Endothelial cell of umbilical vein (primary cell): ENCODE measurements at places on chromosomes 13 and 19. TPM values are rescaled to one million over a fixed set of nuclear protein-coding genes. Genes with fewer than 3 reads are reported as not detected.

DNA sequence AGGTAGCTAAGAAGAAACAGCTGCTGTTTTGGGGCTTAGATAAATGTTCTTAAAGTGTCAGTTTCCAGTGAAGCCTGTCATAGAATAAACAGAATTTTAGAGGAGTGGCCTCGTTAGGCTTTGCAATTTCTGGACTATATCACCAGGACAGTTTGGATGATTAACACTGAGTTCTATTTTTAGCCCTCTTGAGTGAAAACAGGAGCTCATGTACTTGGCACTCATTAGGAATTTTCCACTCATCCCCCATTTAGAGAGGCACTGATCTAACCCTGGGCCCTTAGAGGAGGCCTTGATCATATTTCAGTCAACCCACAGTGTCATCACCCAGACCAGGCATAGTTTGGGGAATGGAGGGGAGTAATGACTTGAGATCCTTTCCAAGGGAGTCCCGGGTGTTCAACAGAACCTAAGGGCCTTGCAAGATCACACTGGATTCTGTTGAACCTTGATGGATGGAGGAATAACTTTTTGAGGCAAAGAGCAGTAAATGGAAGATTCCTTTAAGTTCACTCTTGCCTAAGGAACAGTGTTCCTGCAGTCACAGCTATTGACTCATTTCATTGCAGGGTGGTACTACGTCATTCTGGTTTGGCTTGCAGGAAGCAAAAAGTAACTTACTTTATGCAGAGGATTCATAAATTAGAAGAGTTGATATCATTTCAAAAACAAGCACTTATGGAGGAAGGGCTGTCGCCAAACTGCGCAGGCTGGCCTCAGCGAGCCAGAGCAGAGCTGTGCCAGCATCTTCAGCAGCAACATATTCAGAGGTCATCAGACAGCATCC lies 160.2 kb downstream of the SLC7A1 start:
- DNase-seq: no peak
- H3K27ac ChIP-seq: no peak overlapping the region
- peaks cover 7% of the 10 kb centered on the region for H3K27me3 ChIP-seq
- H3K4me3 ChIP-seq: no peak overlapping the region

DNA sequence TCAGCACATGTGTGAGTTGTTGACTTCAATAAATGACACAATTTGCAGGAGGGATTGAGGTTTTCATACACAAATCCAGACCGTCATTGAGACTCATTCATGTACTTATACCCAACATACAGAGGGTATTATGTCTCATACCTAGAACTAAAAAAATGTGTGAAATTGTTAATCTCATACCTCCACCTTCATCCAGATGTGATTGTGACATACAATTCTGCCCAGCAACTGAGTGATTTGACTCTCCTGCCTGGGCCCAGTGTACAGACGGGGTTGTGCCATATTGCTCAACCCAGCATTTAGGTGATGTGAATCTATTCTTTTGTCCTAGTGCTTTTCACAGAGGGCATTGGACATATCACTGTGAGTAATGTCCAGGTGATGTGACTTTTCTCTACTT lies 12.6 kb upstream of the ZNF681 start:
- no peak for DNase-seq
- H3K27me3 ChIP-seq: no peaks in the 10 kb centered on the region
- no peak overlapping the region for H3K27ac ChIP-seq
- H3K4me3 ChIP-seq: no peak overlapping the region
- no peaks in the 10 kb centered on the region for H3K36me3 ChIP-seq

DNA sequence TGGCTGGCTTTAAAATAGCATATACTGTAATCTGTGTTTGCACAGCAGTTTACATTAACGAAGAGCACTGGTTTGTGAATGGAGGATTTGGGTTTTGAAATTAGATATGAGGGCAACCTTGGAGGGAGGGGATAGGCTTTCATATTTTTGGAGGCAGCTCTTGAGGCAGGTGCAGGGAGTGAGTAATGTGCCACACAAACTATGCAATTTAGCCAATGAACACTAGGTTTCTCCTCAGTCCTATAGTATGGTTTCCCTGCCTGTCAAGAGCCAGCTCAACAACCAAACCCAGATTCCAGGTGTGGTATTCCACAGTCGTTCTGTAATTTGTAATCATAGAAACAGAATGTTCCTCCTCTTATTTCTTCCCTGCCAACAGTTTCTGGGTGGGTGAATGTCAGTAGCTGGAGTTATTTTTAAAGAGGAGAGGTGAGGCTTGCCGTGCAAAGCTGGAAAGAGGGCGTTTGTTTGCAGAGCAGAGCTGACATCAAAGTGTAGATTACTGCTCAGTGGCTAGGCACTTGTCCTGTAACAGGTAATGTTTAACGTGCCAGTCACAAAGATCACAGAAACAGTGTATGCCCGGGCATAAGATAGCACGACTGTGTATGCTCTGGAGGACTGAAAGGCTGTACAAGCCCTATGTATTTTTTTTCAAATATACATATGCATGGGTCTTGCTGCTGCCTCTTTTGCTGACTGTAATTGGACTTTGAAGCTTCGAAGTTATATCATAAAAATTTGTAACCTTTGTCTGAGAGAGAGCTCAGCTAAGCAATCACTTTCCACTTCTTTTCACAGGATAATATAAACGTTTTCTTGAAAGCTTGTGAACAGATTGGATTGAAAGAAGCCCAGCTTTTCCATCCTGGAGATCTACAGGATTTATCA lies 124.2 kb downstream of the LMO7 start:
- peak; percentile 54 for DNase-seq
- no peaks in the 10 kb centered on the region for H3K27me3 ChIP-seq
- no peak overlapping the region for H3K4me3 ChIP-seq
- H3K36me3 ChIP-seq: no peaks in the 10 kb centered on the region
- H3K27ac ChIP-seq: no peak overlapping the region
- peaks cover 15% of the 10 kb centered on the region for H3K4me1 ChIP-seq

- DNase-seq: peak; percentile 78
- H3K4me3 ChIP-seq: no peak overlapping the region
- H3K27me3 ChIP-seq: no peaks in the 10 kb centered on the region
Observed at GRCh38 chr13:75357576-75358289, 124.2 kb downstream of the TBC1D4 start.

DNA sequence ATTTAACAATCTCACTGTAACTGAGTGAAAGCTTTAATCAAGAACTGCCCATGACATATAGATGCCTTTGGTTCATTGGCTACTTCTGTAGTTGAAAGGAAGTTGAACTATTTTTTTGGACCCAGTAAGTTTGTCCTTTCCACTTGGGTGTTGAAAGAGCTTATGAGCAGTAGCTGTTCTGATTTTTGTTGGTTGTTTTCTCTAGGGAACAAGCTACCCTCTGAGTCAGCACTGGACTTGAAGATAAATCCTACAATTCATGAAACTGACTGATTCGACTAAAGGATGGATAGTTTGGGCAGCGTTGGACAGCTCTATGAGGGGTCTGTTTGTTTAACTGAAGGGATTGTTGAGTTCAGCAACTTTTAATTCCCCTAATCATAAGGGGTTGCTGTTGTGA lies 101.0 kb downstream of the PAN3 start:
- H3K27ac ChIP-seq: no peak overlapping the region
- H3K4me1 ChIP-seq: no peaks in the 10 kb centered on the region
- H3K27me3 ChIP-seq: no peaks in the 10 kb centered on the region
- H3K36me3 ChIP-seq: no peaks in the 10 kb centered on the region
- no peak overlapping the region for H3K4me3 ChIP-seq

The CGB2 gene
- not detected in 2 replicates for total RNA-seq

- no peaks in the 10 kb centered on the region for H3K27me3 ChIP-seq
- no peaks in the 10 kb centered on the region for H3K36me3 ChIP-seq
- no peak for DNase-seq
- H3K4me1 ChIP-seq: peaks cover 27% of the 10 kb centered on the region
- no peak overlapping the region for H3K4me3 ChIP-seq
- no peak overlapping the region for H3K27ac ChIP-seq
Observed at GRCh38 chr13:30710442-30710841, 24.9 kb upstream of the ALOX5AP start.

GRCh38 chr19:11481534-11482383 lies 913 bp upstream of the ELAVL3 start:
- peaks cover 3% of the 10 kb centered on the region for H3K4me1 ChIP-seq
- no peak overlapping the region for H3K27ac ChIP-seq
- H3K4me3 ChIP-seq: peak overlapping the region; percentile 27
- peaks cover 13% of the 10 kb centered on the region for H3K27me3 ChIP-seq

The SIGLEC12 gene
- total RNA-seq: not detected in 2 replicates

The CEACAM16 gene
- total RNA-seq: not detected in 2 replicates

DNA sequence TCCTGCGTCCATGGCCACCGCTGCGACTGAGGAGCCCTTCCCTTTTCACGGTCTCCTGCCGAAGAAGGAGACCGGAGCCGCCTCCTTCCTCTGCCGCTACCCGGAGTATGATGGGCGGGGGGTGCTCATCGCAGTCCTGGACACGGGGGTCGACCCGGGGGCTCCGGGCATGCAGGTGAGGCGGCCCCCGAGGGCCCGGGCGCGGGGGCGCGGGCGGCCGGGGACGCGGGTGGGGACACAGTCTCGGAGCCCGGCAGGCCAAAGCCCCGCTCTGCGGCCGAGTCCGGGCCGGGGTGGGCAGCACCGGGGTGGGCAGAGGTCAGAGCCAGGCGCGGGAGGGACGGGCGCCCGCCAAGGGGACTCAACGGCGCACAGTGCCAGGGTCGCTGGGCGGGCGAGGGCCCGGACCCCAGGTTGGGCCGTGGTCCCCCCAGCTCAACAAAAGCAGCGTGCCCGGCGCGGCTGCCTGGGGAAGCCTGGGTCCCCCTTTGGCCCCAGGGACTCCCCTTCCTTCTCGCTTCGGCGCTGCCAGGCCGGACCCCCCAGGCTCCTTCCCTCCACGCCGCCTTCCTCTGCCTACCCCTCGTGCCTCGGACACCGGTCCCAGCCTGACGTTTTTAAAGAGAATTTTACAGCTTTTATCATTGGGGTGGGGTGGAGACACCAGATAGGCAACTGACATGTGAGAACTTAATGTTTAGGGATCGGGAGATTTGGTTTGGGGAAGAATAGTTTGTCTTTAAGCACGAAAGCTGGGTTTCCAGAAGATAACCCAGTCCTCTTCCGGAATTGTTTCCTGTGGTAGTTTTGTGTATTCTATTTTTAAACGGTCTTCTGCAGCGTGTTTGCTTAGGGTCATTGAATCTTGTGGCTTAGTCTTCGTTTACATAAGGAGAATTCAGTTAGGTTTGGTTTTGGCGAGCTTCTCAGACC lies 509 bp downstream of the TPP2 start:
- H3K27ac ChIP-seq: peak overlapping the region; percentile 77
- DNase-seq: peak; percentile 41
- no peaks in the 10 kb centered on the region for H3K27me3 ChIP-seq
- peak overlapping the region; percentile 97 for H3K4me3 ChIP-seq
- H3K4me1 ChIP-seq: peaks cover 31% of the 10 kb centered on the region
- no peaks in the 10 kb centered on the region for H3K36me3 ChIP-seq

GRCh38 chr13:59086147-59086546 lies 1077.6 kb downstream of the DIAPH3 start:
- H3K27ac ChIP-seq: peak overlapping the region; percentile 57
- H3K27me3 ChIP-seq: no peaks in the 10 kb centered on the region
- H3K4me3 ChIP-seq: no peak overlapping the region
- H3K36me3 ChIP-seq: no peaks in the 10 kb centered on the region

The REEP6 gene
- total RNA-seq: 1.5 and 1.8 TPM in 2 replicates

DNA sequence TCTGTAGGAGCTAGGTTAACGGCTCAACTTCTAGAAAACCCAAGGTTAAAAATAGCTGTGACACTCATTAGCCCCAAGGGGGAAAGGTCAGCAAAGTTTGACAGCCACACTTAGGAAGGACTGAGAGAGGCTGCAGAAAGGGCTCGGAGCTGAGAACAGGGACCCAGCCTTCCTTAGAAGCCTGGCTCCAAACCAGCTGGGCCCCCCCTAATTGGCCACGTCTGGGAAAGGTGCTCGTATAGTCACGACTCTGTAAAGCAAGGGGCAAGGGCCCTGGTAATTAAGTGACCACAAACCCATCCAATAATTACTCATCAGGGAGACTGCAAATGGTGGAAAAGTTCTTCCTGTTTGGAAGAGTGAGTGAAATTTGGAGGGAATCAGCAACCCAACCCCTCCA lies 90.5 kb downstream of the RNASEH2B start:
- H3K36me3 ChIP-seq: no peaks in the 10 kb centered on the region
- no peak for DNase-seq

DNA sequence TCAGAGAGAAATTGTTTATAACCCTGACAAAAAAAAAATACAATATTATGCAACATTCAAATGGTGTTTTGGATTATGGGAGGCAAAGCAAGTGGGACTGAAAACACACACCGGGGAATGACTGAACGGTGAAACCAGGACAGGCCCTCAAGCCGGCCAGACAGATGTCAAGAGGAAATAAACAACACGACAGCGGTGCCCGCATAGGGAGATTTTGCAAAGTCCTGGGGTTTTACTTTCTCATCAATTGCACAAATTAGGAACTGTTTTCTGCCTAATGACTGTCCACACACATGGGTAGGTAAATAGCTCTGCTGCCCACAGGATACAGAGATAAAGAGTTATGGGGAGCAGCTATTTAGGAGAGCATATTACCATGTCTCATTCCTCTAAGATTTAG lies 134.5 kb downstream of the IRS2 start:
- no peak overlapping the region for H3K4me3 ChIP-seq
- H3K4me1 ChIP-seq: peaks cover 5% of the 10 kb centered on the region
- peaks cover 52% of the 10 kb centered on the region for H3K27me3 ChIP-seq
- H3K27ac ChIP-seq: no peak overlapping the region
- DNase-seq: no peak

GRCh38 chr19:30070968-30071632 lies 129.1 kb downstream of the URI1 start:
- no peaks in the 10 kb centered on the region for H3K4me1 ChIP-seq
- no peaks in the 10 kb centered on the region for H3K27me3 ChIP-seq
- DNase-seq: no peak
- H3K36me3 ChIP-seq: no peaks in the 10 kb centered on the region
- H3K4me3 ChIP-seq: no peak overlapping the region

GRCh38 chr13:54614726-54615125 lies 1586.1 kb downstream of the OLFM4 start:
- no peaks in the 10 kb centered on the region for H3K4me1 ChIP-seq
- H3K27ac ChIP-seq: no peak overlapping the region

The TMEM238 gene
- total RNA-seq: 0.35 TPM in 1 of 2 replicates, not detected in the other

The TBXA2R gene
- total RNA-seq: 2.9 and 3.4 TPM in 2 replicates

The CYP4F22 gene
- not detected in 2 replicates for total RNA-seq

The IGSF23 gene
- total RNA-seq: 0.35 TPM in 1 of 2 replicates, not detected in the other

DNA sequence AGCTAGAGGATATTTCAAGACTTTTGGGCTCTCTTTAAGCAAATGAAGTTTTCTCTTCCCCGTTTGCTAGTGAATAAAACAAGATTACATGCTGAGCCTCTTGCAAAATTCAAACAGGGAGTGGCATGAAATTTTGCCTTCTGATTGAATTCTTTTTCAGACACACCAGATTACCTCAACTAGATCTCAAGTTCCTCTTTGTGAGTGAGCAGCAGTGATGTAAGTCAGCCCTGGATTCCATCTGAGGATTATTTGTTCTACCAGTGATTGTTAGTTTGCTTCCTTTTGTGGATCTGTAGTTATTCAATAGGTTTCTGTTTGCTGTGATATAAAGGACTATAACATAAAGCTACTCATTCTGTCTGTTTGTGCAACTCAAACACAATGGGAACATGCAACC lies 407.7 kb downstream of the LMO7 start:
- H3K4me3 ChIP-seq: no peak overlapping the region
- no peaks in the 10 kb centered on the region for H3K27me3 ChIP-seq
- no peaks in the 10 kb centered on the region for H3K4me1 ChIP-seq
- H3K27ac ChIP-seq: no peak overlapping the region
- DNase-seq: no peak
